ENCODE measurements at places on chromosomes 13 and 19.

DNA sequence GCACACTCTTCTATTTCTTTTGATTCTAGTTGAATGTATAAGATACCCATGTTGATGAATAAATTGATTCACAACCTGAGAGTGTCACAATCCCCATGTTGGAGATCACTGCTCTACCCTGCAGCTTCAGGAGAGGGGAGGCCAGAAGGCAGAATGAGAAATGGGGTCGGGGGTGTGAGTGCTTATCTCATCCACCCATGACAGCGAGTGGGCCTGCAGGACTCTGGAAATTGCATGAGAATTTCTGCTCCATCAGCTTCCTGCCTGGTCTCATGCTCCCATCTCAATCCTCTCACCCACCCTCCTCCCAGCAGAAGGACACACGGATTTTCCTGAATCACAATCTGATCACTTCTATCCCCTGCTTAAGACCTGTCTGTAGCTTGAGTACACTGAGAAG lies 22.9 kb upstream of the IGFL1 start:
- no peak for DNase-seq

DNA sequence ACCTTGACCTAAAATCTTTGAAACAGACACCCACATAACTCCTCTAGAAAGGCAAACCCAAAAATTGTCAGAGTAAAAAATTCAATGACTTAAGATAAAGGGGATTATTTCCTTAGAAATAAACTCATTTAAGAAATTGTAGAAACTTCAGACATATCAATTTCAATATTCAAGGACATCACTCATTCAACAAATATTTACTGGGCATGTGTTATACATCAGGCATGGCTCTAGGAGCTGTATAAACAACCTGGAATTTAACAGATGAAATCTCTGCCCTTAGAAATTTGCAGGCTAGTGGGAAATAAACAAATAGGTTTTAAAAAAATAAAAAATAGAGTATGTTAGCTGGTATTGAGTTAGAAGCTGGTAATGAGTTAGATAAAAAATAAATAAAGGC lies 84.0 kb upstream of the LSM14A start:
- DNase-seq: no peak

DNA sequence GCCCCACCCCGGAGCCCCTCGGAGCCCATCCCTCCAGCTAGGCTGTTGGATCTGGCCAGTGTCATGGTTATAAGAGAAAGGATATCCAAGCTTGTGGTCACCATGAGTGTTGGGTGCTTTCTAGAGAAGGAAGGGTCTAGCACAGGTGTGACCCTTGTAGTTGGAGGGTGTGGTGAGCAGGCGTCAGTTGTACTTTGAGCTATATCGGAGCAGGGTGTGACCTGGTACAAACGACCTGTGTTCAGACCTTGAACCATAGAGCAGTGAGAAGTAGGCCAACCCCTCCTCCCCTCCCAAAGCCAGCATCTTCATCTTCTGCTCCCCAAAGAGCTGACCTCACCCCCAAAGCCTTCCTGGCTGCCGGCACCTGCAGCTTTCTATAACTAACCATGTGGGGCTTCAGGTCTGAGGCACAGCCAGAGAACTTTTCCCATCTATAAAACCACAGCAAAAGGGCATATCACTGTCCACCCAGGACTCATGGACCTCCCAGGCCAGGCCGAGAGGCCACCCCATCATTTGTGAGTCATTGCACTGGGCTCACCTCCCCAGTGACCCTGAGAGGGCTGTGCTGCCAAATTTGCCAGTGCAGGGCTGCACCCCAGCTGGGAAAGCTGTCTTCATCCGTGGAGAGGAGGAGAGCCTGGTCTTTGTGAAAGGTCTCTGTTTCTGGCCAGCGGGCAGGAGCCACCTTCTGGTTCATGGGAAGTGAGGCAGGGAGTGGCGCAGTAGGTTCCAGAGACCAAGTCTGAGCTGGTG lies 14.2 kb downstream of the RAB8A start:
- no peak for DNase-seq

GRCh38 chr19:10190026-10190425 lies 4.7 kb downstream of the DNMT1 start:
- peak; percentile 9 for DNase-seq

GRCh38 chr13:94859278-94859691 lies 146.9 kb upstream of the SOX21 start:
- DNase-seq: no peak

- DNase-seq: no peak
Observed at GRCh38 chr13:34678154-34678553, 263.9 kb upstream of the NBEA start.

GRCh38 chr13:98564204-98564603 lies 12.7 kb downstream of the STK24 start:
- DNase-seq: no peak

DNA sequence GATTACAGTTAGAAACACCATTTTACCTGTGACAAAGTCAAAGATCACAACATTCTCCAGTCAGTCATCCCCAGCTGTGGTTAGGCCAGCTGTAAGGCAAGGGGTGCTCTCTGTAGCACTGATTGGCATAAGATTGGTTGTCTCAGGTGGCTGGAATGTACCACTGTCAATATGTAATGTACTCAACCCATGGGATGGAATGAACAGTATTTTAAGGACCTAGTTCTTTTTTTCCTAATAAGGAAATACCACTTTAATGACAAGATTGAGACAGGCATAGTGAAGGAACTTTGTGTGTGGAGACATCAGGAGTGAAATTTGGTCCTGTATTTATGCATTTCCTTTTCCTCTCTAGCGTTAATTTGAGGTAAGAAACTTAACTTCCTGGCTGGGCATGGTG lies 310.7 kb downstream of the ITGBL1 start:
- DNase-seq: no peak

- no peak for DNase-seq
Observed at GRCh38 chr13:23865906-23866305, 23.3 kb downstream of the MIPEP start.

DNA sequence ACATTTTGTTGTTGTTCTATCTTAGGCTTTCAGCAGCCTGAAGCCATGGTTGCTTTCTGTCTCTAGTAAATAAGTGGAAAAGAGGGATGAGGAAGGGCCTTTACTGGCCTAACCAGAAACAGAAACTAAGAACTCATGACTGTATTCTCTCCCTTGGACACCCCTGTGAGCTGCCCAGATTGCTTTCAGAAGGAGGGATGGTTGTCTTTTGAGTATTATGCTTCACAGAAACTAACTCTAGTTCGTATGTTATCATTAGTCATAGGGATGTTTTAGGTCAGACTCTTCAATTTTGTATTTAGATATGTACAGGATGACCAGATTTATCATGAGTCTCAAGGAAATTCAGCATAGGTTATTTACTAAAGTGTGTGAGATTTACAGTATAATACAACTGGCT lies 17.5 kb downstream of the BORA start:
- no peak for DNase-seq

DNA sequence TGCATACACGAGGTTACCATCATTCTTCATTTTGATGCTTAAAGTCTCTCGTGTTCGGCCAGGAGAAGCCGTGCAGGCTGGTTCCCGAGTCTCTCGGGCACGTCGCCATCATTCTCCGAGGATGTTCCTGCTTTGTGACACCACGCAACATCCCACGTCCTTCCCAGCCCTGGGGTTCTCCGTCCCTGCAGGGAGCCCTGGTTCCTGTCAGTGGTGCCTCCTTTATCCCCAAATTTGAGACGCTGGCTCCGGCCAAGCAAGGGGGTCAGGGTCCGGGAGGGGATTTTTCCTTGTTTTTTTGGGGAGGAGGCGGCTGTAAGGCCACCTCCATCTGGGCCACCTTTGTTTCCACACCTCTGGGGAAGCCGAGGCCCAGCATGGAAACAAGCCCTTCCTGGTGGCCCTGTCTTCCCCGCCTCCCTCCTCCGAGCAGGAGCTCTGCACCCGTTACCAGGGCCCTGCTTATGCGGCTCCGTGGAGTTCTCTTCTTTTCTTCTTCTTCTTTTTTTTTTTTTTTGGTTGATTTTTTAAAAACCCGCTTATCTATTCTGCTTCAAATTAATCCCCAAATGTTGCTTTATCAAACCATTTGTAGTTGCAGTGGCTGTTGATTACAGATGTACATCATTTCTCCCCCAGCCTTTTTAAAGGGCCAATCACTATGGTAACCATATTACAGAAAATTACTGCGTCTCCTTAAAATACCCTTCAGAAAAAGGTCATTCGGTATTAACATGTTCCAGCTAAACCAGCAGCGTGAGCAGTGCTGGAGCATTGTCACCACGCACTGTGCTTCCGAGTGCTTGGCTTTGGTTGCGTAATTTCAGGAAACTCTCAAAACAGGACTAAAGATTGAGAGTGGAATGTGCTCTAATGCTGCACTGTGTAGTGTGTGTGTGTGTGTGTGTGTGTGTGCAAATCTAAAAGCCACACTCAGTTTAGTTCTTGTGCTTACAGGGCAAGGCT lies 50.4 kb downstream of the TEX29 start:
- DNase-seq: no peak

- DNase-seq: no peak
Observed at GRCh38 chr19:28292822-28293500, 920.0 kb downstream of the UQCRFS1 start.

DNA sequence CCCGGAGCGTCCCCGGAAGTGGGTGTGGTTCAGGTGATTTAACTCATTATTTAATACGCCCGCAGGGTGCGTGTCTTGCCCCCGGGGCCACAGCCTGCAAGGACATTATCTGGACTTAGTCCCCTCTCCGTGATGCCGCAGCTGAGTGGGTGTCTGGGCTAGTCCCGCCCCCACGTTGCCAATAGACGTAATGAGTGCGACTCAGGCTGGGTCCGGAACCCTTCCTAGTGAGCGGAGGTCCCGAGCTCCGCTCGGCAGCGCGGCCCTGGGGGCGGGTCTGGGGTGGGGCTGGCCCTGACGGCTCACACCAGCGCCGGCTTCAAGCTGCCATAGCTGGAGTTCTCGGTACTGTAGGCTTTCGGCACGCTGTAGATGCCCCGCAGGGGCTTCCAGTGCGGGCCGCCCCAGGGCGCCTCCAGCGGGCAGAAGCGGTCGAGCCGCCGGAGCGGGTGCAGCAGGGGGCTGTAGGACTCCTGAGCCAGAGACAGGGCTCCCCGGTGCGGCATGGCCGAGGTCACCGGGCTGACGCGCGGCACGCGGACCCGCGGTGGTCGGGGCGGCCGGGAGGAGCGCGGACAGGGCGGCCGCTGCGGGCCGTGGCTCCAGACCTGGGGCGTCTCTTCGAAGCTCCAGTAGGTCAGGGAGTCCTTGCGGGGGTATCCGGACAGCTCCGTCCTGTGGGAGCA lies 918 bp upstream of the LHB start:
- no peak for DNase-seq

DNA sequence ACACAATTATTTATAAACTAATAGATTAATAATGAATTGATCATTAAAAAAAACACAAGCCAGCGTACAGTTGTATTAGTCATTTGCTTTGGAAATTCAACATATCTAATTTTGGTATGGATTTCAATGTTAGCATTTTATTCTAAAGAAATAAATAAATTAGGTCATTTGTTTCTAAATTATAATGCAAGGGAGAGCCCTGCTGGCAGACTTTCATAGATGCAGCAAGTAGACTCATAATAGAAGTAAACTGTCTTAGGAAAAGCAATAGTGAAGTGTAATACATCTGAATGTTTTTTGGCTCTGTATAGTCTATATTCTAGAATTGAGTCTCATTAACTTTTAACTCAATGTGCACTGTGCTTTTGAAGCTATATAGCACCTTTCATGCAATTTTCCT lies 982.4 kb upstream of the MIR17HG start:
- DNase-seq: no peak

GRCh38 chr19:1862424-1863327 lies 703 bp downstream of the KLF16 start:
- DNase-seq: no peak

- no peak for DNase-seq
Observed at GRCh38 chr19:31880283-31880682, 465.1 kb upstream of the ZNF507 start.

- DNase-seq: no peak
Observed at GRCh38 chr13:52701728-52702465, 37.7 kb downstream of the CNMD start.

DNA sequence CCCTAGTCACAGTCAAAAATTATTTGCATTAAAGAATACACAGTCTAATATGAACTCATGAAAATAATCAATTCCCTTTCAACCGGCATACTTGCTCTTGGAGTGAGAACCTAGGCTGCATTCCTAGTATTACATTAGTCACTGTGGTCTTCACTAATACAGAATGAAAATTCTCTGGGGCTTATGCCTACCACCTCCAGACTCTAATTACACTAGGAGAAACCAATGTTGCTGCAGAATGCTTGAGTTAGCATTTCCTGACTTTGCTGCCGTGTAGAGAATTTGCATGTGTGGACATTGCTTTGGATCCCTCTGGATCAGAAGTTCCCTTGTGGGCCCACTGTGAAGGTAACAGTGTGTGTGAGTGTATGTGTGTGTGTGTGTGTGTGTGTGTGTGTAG lies 87.8 kb downstream of the CCNA1 start:
- DNase-seq: no peak

DNA sequence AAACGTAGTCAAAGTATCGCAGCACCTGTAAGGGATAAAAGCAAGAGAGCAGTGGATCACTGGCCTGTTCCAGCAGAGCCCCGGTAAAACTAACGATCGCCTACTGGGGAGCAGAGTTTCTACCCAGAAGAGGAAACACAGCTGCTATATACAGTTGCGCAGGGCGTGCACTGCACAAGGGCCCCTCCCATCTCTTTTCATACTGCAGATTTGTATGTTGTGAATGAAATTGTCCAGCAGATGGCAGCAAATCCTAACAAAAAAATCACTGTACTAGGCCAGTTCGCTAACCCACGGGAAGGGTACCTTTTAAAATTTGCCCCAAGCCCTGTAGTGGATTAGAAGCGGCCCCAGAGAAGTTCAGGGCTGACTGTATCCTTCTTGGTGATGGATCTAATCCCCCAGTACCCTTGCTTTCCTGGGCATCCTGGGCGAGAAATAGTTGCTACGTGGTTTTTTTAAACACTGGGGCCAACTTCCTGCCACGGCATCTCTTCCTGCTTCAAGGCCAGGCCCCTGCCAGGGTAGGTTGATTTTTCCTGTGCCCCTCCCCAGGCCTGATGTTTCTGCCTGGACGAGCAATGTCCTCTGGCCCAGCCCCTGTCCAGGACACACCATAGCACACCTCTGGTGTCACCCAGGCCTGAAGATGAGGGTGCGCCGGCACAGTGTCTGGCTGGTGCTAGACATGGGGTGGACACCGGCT lies 127.0 kb downstream of the IER2 start:
- DNase-seq: peak; percentile 65

DNA sequence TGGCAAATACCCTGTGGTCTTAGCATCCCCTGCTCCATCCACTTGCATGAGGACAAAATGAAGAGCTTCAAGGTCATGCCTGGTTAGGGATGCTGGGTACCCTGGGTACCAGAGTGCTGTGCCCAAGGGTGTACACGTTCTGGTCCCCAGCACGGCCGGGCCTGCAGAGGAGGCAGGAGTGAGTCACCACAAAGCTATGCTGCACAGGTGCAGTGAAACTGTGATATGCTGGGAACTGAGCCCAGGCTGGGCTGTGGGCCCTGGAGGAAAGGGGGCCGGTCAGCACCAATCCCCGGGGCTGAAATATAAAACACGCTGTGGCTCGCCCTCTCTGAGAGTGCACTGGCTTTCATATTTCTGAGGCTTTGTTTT lies 95.1 kb downstream of the TSHZ3 start:
- DNase-seq: no peak

GRCh38 chr13:20826843-20827560 lies 53.2 kb upstream of the EEF1AKMT1 start:
- no peak for DNase-seq
